ENCODE measurements at places on chromosomes 3 and 15.

- no peak for DNase-seq
These were observed 93.6 kb upstream of the CGNL1 start for GRCh38 chr15:57282686-57283085.

- no peak for DNase-seq
These were observed 25.0 kb downstream of the TKT start for GRCh38 chr3:53230789-53231188.

- DNase-seq, result no peak
These were observed 38.9 kb upstream of the RNU6-1 start for GRCh38 chr15:67878712-67879206.

- DNase-seq, result no peak
These were observed 22.8 kb upstream of the MAP4 start for GRCh38 chr3:48038971-48039481.

Measured in stimulated activated CD4-positive, alpha-beta T cell treated with anti-CD3 and anti-CD28 coated beads, Interleukin-15, amount 100 ng/mL, for 48 hours (primary cell).